ENCODE measurements at places on chromosomes 12 and 14.

DNA sequence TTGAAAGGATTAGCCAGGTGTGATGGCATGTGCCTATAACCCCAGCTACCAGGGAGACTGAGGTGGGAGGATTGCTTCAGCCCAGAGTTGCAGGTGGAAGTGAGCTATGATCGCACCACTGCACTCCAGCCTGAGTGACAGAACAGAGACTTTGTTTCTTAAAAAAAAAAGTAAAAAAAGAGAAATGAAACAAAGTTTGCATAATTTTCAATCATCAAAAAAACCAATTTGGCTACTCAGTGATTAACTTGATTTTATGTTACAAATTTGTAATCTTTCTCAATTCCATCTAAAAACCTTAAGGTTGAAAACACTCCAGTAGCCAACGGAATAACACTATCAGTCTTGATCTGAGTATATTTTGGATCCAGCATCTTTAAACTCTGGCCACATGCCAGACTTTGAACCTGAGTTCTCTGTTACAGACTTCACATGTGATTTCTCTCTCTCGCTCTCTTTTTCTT lies 12.6 kb upstream of the DENND5B start:
- DNase-seq, result no peak

DNA sequence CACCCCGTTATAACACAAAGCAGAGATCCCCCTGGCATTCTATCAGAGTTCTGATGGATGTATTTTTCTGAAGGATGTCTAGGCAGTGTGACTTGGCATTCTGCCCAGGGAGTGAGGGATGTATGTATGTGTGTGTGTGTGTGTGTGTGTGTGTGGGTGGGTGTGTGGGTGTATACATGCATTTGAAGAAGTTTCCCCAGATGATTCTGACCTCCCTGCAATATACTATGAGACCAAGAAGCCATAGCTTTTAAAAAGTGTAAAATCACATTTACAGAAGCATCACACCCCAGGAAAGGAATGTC lies 59.7 kb upstream of the NAP1L1 start:
- no peak for DNase-seq

DNA sequence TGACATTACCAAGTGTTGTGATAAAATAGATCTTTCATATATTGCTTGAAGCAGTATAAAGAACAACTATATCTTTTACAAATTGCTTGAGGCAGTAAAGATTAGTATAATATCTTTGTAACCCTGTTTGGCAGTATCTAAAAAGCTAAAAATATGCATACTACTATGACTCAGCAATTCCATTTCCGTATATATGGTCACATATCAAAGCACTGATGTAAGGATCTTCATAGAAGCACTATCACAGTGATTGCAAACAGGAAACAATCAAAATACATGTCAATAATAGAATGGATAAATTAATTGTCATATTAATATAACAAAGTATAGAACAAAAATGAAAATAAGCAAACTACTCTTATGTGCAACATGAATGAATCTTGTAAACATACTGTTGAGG lies 158.4 kb upstream of the IGF1 start:
- no peak for DNase-seq

DNA sequence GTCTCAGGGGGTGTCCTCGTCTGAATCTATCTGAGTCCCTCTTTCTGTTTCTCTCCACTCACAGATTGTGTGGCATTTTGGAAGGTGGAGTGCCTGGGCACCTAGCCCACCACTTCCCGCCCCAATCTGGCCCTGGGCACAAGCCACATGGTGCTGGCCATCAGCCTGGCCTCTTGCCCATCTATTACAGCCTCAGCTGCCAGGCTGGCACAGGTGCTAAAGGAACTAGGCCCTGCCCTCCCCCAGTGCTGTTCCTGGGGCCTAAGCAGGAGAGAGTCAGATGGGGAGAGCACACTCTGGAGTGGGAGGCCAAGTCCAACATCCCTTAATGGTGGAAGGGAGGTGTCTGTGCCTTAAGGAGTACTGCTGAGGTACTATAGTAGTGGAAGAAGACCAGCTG lies 8.3 kb upstream of the CALCOCO1 start:
- no peak for DNase-seq

- DNase-seq, result no peak
Observed at GRCh38 chr14:92456215-92457015, 57.2 kb upstream of the RIN3 start.

DNA sequence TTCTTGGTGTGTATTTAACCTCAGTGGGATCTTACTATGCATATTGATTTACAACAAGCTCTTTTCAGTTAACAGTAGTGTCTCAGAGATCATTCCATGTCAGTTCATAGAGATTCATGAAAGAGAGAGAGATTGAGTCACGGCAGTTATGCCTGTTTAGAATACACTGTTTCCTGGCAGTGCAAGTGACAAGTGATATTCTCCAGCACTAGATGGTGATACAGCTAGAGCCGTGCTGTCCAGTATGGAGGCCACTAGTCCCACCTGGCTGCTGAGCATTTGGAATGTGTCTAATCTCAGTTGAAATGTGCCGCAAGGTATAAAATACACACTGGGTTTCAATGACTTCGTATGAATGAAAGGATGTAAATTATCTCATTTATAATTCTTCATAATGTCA lies 184.4 kb downstream of the SUDS3 start:
- DNase-seq, result no peak

DNA sequence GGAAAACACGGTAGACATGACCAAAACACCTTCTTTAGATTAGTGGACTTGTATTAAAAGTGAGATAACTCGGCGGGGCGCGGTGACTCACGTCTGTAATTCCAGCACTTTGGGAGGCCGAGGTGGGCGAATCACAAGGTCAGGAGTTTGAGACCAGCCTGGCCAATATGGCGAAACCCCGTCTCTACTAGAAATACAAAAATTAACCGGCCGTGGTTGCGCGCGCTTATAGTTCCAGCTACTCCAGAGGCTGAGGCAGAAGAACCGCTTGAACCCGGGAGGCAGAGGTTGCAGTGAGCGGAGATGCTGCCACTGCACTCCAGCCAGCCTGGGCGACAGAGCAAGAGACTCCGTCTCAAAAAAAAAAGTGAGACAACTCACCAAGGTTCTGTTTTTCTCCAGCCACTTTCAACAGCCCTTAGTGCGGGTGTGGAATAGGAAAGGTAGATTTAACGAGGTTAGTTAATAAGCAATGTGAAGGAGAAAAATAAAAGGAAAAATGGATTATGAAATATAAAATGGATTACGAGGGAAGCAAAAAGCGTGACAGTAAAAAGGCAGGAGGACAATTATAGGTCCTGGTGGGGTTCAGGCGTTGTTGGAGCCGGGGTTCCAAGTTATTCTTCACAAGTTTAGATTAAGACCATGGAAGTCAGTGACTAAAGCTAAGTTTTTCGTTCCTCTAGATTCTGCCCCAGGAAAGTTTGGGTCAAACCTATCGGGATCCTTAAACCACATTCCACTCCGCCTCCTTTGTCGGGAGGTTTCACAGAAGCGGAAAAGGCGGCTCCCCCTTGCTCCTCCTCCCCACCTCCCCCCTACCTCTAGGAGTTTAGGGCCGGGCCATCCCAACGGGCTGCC lies 534 bp downstream of the PPP2R3C start:
- DNase-seq, result no peak

DNA sequence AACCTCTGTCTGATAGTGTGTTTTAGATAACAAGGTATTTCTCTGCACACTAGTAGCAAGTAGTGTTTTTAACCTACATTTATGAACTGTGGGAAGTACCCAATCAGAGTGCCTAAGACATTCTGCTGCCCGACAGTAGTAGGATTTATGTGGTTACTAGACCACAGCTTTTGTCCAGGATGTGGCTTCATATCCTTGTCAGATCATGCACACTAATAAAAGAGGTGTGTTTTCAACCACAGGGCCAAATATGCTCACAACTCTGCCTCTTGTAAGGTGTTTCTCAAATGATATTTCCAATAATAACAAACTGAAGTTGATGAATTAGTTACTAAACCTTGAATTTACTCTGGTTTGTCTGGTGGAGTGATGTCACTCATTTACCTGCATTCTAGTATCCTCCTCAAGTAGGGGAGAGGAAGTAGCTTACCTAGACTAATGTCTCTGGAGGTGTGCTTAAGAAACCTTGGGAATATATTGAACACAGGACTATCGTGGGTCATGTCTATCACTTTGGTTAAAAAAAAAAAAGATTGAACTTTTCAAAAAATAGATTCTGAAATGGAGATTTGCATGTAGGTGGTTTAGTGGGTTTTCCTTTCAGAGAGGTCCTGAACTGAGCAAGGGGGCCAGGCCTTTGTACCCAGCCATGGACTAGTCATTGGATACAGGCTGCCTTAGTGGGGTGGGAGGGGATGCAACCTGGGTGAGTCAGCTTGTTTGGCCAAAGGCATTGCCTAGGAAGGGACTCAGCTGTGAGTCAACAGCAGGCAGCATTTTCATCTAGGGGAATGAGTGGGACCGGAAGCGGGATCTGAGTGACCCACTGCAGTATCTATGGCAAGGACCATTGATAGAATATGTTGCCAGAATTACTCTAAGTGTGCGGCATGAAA lies 14.1 kb downstream of the FBXW8 start:
- no peak for DNase-seq

GRCh38 chr14:101620821-101621785 lies 59.8 kb downstream of the DIO3 start:
- DNase-seq, result no peak

GRCh38 chr12:53761306-53761705 lies 9.5 kb upstream of the CISTR start:
- DNase-seq, result no peak

All from nucleus accumbens (tissue), 56 donors.